ENCODE measurements at places on chromosomes 13 and 19.

- no peak for DNase-seq
These were observed 659 bp downstream of the GNA11 start for GRCh38 chr19:3094601-3095440.

DNA sequence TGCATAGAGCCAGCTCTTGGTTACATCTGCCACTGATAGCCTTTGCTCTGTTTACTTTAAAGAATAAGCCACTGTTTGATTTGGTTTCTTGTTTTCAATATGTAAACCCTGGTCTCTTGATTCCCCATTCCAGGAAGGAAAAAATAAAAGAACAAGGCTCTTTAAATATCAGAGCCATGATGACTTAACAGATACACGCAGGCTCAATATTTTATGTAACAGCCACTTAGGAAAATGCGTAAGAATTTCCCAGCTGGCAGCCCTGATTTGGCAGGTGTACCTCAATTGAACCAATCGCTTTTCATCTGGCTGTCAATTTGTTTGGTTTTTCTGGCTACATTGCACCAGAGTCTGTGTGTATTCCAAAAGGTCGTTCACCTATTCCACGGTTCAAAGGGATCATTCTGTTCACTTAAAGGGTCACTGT lies 65.6 kb downstream of the IRS2 start:
- no peak for DNase-seq

DNA sequence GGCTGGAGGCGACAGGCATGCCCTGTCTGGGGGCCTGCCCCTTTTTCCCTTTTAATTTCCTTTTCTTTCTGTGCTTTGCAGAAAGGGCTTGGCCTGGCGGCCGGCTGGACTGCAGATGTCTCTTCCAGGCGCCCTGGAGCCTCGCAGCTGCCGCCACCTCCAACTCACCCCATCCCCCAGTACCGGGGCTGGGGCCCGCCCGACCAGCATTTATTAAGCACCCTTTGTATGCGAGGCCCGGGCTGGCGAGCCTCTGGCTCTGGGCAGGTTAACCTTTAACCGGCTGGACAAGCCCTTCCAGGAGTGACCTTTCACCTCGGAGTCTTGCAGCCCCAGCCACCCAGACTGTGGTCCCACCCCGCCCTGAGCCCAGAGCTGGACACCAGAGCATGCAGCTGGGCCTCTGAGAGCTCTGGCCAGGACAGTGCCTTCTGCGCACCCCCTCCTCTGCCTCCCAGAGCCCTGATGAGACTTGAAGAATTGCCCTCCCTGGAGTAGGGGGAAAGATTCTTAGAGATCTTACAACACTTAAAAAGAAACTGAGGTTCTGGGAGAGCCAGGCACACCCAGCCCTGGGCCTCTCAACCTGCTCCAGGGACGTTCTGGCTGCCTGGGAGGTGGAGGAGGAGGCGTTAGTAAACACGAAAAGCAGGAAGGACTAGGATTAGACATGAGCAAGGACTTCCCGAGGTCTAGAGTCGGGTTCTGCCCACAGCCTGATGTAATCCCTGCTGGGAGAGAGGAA lies 1.1 kb upstream of the NR2F6 start:
- no peak for DNase-seq

DNA sequence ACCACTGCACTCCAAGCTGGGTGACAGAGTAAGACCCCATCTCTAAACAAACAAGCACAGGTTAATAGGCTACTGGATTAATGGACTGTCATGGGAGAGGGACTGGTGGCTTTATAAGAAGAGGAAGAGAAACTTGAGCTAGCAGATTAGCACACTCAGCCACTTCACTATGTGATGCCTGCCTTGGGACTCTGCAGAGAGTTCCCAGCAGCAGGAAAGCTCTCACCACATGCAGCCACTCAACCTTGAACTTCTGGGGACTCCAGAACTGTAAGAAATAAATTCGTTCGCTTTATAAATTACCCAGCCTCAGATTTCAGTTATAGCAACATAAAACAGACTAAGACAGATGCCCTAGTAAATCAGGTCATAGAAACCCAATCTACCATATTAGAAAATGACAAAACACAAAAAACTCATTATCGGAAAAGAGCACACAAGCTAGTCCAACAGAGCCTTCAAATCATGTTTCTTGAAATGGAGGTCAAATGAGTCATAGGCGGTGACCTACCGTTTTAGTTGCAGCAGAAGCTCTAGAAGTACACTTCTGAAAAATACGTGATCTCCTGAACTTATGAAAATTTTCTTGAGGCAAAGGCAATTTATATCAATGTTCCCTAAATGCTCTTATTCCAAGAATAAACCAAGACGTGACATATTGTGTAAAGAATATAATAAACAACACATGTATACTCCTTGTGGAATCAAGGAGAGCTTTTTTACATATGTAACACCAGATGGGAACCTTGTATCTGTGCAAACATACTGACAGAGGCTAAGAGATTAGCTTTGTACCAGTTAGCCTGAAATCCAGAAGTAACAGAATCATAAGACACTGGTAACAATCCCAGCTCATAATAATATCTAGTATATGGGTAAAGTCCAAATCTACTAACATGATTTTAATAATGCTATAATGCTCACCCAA lies 340.9 kb upstream of the SGCG start:
- DNase-seq: no peak

GRCh38 chr13:75038393-75039113 lies 443.4 kb downstream of the TBC1D4 start:
- DNase-seq: no peak

DNA sequence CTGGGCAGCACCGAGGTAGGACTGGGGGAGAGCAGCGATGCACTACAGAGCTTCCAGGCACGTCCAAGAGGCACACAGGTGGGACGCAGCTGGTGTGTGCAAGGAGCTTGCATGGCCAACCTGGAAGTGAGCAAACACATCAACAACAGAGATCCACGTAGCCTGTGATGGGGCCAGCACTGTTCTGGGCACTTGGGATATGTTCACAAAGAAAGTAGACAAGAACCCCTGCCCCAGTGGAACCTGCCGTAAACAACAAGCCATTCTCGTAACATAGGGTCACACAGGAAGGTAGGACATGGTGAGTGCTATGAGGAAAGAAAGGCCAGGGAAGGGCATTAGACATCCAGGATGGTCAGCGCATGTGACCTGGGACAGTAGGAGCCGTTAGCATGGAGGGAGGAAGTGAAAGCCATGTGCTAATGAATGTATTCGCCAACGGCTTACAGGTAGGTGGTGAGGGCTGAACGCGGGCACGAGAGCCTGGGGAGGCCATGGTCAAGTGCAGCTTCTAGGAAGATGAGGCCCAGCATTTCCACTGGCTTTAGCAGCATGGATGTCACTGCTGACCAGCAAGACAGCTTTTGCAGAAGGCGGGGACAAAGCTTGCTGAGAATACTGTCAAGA lies 105.5 kb downstream of the TEX26 start:
- no peak for DNase-seq

DNA sequence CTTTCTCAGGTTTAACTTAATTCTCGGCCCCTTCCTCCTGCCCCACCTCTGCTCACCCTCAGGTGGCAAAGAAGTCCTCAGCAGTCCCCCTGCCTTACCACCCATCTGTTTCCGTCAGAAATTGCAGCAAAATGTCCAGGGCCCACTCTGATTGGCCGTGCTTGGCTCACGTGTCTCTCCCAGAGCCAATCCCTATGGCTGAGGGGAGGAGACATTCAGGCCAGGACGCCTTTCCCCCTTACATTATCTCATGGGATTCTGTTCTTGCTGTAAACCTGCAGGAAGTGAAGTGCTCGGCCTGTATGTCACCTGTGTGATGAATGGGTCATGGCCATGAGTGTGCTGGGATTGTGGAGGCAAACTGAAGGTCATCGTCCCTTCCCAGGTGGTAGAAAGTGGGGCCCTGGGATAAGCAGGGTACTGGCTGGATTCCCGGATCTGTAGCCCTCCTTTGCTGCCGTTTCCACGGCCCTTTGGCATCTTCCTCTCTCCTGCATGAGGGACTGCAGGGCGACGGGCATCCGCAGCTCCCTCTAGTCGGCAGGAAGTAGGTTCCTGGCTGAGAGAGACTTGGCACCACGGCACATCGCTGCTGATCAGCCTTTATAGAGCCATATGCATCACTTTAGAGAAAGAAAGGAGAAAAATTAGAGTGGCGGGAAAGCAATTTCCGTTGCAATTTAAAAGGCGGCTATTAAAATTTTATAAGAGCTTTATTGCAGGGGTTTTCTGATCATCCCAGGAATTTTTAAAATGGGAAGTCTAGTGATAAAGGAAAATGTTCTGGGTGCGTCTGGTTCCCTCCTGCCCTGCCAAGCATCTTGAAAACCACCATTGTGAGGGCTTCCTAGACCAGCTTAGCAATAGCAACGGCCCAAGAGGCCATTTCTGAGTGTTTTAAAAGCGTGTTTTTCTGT lies 118.2 kb downstream of the SIPA1L3 start:
- no peak for DNase-seq

GRCh38 chr19:14505488-14506239 lies 9.7 kb upstream of the GIPC1 start:
- DNase-seq: no peak

GRCh38 chr19:41529484-41530183 lies 46.3 kb upstream of the CEACAM21 start:
- DNase-seq: no peak

GRCh38 chr13:47628666-47629065 lies 372.4 kb downstream of the SUCLA2 start:
- no peak for DNase-seq

DNA sequence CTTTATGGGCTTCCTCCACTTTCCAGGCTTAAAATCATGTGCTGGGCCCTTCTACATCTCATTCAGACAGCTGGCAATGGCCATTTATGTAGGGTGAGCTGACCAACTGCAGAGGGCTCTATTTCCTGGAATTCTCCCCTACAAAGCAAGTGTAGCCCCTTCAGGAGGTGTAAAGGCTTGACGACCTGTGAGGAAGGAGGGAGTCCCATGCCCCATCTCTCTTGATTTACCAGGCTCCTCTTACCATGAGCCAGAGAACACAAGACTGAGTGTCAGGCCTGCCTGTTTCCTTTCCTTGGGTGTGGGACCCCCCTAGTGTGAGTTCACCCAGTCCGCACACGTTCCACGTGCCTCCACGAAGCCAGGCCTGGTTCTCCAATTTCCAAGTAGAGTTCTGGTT lies 16.6 kb downstream of the ZNF536 start:
- DNase-seq: no peak
